ENCODE measurements at places on chromosomes 13 and 19.

DNA sequence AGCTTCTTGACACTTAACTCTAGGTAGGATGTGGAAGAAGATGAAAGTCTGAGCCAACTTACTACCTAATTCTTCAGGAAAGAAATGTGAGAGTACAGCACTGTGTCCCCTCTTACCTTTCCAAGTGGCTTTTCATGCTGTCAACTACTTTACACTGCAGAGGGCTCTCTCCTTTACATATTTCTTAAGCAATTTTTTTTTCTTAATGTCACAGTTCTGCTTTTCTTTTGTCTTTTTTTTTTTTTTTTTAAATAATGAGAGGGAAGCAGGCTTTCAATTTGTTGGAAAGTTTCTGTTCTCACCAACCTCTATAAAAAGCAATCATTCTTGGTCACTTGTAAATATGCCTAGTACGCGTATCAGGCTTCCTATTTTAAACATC, 212.7 kb upstream of the MIR17HG start:
- no peak for DNase-seq

GRCh38 chr19:15252398-15253018, 20.3 kb upstream of the EPHX3 start:
- DNase-seq = no peak

DNA sequence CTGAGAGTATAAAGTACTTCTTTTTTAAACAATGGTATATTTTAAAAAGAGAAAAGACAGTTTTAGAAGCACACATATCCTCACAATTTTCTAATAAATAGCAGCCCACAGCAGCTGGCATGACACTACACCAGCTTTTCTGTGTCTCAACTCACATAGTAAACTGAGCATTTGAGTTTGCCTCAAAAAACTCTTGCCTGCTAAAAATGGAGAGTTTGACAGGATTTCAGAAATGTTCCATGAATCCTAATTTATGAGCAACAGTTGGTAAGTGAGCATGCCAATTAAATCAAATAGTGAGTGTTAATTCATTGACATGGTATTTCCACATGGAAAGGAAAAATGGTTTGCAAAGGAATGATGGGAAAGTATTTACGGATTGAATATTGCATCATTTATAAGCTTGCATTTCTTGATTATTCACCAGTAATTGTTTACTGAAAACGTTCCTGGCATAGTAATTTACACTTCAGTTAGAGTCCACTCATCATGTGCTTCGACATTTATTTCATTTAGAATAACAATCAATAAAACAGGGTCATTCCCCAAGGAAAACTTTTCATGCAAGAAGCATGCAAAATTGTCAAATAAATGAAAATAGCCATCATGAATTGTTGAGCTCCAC, 323.0 kb downstream of the EFNB2 start:
- no peak for DNase-seq

- DNase-seq = no peak
Measured at GRCh38 chr13:53110614-53111013, 82.0 kb downstream of the OLFM4 start.

- DNase-seq = no peak
Measured at GRCh38 chr19:16585094-16585801, 13.0 kb upstream of the SLC35E1 start.

All from cortex of kidney (tissue), 1 donor.